Right renal cortex interstitium (tissue), 3 donors: ENCODE measurements at places on chromosomes 16 and 17.

DNA sequence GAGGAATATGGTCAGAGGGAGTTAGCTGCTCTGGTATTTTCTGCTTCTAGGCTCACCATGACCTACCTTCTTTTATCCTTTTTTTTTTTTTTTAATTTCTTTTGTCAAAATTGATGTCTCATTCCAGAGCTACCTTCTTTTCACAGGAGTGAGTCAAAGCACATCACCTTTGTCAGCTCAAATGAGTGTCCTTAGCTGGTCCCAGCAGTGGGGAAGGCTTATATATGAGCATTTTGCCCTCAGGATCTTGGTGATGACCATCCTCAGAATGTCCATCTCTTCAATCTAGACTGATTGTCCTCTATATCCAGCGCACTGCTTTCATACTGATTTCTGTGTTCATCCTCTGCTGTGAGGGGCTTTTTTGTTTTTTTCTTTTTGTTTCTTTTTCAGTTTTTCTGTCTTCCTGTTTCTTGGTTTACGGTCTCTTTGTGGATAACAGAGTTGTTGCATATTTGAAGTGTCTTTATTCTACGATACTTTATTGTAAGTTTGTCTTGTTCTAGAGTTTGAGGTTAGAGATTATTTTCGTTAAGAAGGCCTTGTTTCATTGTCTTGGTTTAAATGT is 24.9 kb downstream of the CBFB start:
- no peak for DNase-seq

DNA sequence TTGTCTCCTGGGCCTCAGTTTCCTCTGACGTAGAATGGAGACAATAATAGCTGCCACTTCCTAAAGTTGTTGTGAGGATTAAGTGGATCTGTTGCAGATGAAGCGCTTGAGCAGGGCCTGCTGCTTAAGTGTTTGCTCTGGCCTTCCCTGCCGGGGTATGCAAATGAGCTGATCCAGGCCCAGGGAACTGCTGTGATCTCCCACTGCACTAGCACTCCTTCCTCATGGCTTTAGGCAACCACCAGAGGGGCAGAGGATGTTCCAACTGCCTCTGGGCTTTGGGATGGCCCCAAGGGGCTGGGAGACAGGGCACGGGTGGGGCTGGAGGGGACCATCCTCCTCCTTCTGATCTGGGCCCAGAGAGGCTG is 6.2 kb downstream of the SBK1 start:
- DNase-seq, result no peak

GRCh38 chr16:87243478-87243877 is 73.7 kb downstream of the C16orf95 start:
- no peak for DNase-seq

- DNase-seq, result no peak
These were observed 53.4 kb downstream of the CACNG3 start for GRCh38 chr16:24309258-24310142.

- no peak for DNase-seq
These were observed 119.7 kb upstream of the LHX1 start for GRCh38 chr17:36817483-36818048.

DNA sequence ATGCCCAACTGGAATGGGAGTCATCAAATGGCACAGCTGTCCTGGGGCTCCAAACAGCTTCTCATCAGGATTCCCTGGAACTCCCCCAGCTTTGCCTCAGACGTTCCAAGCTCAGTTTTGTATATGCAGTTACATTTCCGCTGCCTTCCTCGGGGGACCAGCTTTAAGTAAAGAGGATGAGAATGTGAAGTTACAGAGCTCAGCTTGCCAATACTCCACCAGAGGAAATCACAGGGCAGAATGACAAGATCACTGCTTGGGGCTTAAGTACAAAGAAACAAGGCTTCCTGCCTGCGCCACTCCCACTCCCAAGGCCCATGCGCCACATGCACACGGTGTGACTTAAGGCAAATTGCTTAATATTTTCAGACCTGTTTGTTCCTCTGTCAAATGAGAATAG is 272.4 kb upstream of the CDH11 start:
- no peak for DNase-seq
